Inflammatory macrophage treated with lipopolysaccharide for 1 hour (primary cell): ENCODE measurements at places on chromosomes 3 and 15.

GRCh38 chr3:196837819-196838420 is 29.8 kb upstream of the SENP5 start:
- DNase-seq, result peak; percentile 61

- no peak for DNase-seq
Measured at GRCh38 chr3:124364317-124365020, 365.8 kb upstream of the UMPS start.

DNA sequence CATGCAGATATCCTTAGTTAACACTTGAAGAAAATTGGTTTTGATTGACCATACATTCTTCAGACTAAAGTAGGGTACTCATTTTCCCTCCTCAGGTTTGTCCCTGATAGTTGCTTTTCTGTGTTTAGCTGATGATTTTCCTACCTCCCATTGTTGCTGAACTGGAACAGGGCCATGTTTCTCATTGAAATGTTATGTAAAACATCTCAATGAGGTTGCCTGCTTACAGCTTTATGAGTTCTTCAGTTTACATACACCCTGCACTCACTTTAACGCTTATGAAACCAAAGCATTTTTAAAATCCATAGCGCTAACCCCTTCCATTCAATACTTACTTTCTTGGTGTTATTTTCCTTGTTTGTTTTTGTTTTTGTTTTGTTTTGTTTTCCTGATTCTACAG is 61.9 kb downstream of the HMG20A start:
- no peak for DNase-seq

GRCh38 chr15:66932634-66933024 is 132.8 kb upstream of the SMAD3 start:
- no peak for DNase-seq

- DNase-seq, result no peak
Measured at GRCh38 chr3:26100176-26100575, 310.3 kb downstream of the OXSM start.
